ENCODE measurements at places on chromosomes 11 and 22. TPM values are rescaled to one million over a fixed set of nuclear protein-coding genes. Genes with fewer than 3 reads are reported as not detected.

- no peak for DNase-seq
These were observed 16.5 kb downstream of the RNF141 start for GRCh38 chr11:10524471-10524870.

Gene SNX32
- polyA plus RNA-seq: 0.34 TPM

Gene TMPRSS13
- not detected for polyA plus RNA-seq

Gene DDX25
- polyA plus RNA-seq: 0.17 TPM

- DNase-seq: no peak
These were observed 9.0 kb upstream of the TMEM121B start for GRCh38 chr22:17130199-17130598.

GRCh38 chr11:15153231-15153630, 38.5 kb downstream of the INSC start:
- no peak for DNase-seq

DNA sequence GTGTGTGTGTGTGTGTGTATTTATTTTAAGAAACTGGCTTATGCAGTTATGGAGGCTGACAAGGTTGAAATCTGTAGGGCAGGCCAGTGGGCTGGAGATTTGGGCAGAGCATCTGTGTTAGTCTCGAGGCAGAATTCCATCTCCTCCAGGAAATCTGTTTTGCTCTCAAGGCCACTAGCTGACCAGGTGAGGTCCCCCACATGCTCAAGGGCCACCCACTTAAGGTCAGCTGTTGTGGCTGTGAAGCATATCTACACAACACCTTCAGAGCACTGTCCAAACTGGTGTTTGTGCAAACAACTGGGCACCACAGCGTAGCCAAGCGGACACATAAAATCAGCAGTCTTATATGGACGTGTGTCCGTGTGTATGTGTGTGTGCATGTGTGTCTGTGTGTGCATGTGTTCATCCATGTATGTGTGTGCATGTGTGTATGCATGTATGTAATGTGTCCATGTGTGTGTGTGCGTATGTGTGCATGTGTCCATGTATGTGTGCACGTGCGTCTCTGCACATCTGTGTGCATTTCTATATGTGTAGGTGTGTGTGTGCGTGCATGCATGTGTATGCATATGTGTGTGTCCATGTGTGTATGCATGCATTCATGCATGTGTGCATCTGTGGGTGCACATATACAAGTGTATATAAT, 400.9 kb downstream of the BRD1 start:
- DNase-seq: no peak

DNA sequence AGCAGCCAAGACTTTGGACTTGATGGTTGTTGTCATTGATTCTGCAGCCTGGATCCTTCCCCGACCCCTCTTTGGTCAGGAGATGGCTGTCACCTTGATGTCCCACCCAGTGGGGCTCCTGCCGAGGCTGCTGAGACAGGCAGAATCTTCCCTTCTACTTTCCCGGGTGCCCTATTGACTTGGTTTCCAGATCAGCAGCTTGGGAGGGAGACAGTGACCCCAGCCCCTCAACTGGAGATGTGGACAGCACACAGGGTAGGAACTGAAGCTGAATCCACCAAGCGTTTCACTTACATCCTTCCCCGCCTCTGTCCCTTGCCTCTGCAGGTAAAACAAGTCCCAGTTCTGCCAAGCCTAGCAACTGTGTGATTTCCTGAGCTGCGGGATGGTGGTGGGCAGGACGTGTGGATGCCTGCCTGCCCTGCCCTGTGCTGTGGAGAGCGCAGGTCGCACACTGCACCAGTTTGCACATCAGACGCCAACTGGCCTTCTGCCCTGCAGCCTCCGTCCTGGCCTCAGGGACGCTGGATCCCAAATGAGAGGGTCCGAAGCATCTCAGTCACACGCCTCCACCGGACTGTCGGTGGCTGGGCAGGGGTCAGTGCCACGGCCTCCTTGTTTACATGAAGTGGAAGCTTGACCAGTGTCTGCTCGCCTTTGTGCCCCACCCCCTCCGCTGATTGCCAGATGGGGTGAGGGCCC, 34.6 kb downstream of the FAM83F start:
- peak; percentile 18 for DNase-seq

GRCh38 chr22:27456696-27457503, 344.7 kb downstream of the MN1 start:
- DNase-seq: no peak

DNA sequence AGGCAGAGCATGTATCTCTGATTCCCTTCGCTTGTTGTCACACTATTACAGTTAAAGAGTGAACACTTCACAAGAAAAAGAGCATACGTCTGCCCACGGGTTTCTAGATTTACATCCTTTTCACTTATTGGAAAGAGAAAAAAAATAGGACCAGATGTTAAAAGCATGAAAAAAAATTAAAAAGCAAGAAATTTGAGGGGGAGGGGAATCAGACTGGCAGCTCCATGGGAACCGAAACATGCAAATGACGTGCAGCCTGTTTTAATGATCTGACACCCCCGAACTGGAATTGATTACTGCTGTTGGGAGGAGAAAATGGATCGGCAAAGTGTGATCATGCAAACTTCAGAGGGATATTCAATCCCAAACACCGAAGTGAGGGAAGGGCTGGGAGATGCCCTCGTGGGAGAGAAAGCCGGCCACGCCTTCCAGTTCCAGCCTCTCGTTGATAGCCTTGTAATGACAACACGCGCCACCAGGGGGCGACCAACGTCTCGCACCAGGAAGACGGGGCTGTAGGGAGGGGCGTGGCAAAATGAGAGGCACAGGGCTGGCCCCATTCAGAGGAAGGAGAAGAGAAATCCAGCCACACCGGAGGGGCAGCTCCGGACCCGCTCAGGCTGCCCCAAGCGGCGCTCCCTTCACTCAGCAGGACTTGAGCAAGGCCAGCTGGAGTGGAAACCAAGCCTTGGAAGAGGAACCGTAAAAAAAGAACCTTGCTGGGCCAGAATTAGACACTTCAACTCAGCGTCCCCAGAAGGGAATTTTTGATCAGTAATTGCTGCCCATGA, 53.8 kb upstream of the SYT13 start:
- peak; percentile 78 for DNase-seq

DNA sequence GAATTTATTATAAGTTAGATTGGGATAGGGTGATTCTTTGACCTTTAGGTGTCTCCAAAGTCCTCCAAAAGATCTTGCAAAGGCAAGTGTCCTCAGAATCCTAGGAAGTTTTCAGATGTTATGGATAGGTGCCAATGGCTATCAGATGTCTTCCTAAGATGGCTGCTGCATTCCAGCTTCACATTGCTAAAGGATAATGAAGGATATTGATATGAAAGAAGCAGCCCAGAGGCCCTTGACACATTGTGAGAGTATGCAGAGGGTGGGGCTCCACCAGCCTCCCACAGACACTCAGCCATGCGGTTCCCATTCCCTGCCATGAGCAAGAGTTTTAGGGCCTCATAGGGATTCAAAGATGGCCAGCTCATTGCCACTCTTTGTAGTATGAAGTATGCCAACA, 22.3 kb upstream of the GLYATL2 start:
- no peak for DNase-seq

DNA sequence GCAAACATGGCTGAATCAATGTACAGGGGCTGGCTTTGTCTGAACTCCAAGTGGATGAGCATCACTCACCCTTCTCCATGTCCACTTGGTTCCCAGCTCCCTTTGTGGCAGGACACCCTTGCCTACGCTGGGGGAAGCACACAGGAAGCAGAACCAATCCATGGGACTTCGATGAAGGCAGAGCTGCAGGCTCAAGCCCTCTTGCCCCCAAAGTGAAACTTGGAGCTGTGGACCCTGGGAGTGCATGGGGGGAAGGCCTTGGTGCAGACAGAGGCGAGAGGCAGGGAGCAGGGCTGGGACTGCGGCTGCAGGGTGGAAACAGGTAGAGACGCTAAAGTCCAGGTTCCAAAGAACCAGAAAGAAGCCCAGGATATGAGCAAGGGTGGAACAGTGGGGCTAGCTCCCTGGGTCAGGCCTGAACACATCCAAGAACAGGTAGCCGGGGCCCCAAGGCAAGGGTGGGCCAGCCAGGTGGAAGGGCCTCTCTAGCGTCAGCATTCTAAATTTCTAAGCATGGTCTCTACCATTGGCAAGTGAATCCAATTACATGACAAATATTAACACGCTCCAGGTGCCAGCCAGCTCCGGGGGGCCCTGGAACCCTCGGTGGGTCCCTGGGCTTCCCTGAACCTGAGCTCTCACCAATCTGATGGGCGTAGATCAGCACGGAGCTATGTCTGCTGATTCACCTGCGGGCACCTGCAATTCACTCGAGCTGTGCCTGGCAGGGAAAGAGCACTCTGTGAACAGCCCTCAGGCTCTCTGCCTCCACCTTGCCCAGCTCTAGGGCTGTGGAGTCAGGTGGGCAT, 532.8 kb downstream of the BRD1 start:
- DNase-seq: no peak

Gene TP53I11
- not detected for polyA plus RNA-seq

GRCh38 chr11:6608726-6609501, 3.1 kb downstream of the TAF10 start:
- no peak for DNase-seq

GRCh38 chr11:92251980-92252379, 27.4 kb downstream of the FAT3 start:
- no peak for DNase-seq

Gene PRR33
- not detected for polyA plus RNA-seq

DNA sequence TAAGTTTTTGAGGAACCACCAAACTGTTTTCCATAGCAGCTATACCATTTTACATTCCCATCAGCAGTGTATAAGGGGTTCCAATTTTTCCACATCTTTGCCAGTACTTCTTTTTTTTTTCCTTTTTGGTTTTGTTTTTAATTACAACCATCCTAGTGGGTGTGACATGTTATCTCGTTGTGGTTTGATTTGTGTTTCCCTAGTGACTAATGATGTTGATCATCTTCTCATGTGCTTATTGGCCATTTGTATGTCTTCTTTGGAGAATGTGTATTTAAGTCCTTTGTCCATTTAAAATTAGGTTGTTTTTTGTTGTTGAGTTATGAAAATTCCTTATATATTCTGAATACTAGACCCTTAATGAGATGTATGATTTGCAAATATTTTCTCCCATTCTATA, 59.3 kb downstream of the STIM1 start:
- DNase-seq: no peak

GRCh38 chr22:36946421-36947158, 33.2 kb downstream of the CSF2RB start:
- DNase-seq: no peak

Gene SLC17A6
- not detected for polyA plus RNA-seq

- peak; percentile 8 for DNase-seq
These were observed 14.9 kb upstream of the MS4A4A start for GRCh38 chr11:60265373-60266214.

Gene OR56A1
- polyA plus RNA-seq: not detected

DNA sequence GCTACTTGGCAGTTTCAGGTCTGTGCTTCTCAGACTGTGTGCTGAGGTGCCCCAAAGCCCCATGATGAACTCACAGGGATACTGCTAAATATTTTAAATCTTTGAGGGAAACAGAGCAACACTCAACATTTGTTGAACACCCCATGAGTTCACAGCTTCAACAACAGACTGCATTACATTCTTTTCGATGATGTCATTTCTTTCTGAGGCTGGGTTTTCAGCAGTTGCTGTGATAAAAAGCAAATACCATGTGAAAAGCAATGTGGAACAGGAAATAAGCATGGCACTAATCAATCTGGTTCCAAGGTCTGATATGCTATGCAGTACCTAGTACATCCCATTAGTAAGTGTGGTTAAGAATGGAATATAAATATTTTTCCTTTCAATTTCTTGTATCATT, 82.7 kb downstream of the RPL27A start:
- peak; percentile 49 for DNase-seq

- no peak for DNase-seq
These were observed 52.8 kb upstream of the LDLRAD3 start for GRCh38 chr11:35891096-35891495.

DNA sequence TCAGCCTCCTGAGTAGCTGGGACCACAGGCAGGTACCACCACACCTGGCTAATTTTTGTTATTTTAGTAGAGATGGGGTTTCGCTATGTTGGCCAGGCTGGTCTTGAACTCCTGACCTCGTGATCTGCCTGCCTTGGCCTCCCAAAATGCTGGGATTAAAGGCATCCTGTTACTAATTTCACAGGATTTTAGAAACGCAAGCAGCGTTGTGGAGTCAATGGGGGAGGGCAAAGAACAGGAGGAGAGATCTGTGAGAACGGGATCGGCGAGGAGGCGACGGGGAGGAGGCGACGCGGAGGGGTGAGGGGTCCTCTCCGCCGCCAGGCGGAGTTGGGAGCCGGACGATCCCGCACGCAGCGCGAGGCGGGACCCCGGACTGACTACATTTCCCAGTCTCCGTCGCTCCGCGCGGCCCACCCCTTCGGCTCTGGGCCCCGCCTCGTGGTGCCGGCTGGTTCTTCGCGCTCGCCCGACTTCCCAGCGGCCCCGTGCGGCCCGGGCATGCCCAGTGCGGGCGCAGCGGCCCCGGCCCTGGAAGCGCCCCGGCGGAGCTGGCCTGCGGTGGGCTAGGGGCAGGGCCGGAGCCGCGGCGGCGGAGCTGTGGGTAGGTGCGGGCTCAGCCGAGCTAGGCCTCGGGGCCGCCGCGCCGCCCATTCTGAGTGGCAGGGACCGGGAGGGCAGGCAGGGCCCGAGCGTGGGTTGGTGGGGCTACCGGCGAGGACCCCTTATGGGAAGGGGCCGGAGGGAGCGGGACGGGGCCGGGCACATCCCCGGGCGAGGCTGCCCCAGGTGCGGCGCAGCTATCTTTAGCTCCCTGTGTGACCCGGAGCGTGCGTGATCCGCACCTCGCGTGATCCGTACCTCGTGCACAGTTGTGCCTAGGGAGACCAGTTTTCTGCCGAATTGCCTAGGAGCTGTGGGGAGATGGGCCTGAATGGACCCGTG, at the start of gene EI24:
Gene EI24 (plus strand): TSS at position 508 of the 945 bp plus-strand sequence. CDS start 3,051 bp downstream, outside the sequence.
- peak; percentile 84 for DNase-seq

DNA sequence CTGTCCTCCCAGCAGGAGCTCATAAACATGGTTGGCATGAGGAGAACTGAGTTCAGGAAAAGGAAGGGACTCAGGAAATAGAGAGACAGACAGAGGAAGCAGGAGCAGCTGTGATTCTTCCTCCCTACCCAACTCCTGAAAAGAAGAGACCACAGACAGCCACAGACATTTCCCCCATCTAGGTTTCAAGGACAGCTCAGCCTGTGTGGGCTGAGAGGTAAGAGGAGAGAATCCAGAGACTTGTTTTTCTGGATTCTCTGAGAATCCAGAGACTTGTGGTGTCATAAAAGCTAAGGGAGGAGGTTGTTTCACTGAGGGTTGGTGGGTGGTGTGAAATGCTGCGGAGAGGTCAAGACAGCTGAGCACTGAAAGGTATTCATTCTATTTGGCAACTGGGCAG, 19.0 kb upstream of the STK33 start:
- no peak for DNase-seq

Gene BIRC3
- polyA plus RNA-seq: 0.50 TPM

- DNase-seq: no peak
These were observed 165.8 kb downstream of the BUD13 start for GRCh38 chr11:116607027-116607426.

DNA sequence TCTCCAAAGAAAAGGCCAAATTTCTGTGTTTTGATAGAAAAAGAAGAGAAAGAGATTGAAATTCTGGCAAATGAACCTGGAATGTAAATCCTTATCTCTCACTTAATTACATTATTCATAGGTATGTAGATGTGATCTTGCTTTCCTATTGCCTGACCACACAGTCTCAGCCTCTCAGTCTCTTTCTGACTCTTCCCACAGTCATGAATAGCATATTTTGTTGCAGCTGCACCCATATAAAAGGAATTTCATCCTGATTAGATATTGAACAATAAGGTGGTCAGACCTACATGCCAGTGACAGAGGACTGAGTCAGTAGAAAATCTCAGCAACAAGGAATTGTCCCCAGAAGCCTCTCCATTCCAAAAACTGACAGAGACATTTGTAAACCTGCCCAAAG, 62.9 kb upstream of the LRRC4C start:
- no peak for DNase-seq

Measured in HepG2 (cell line).